GM12878 (cell line): ENCODE measurements at places on chromosomes 2 and 18.
A peak's percentile ranks its signal among the peaks of the same experiment; 100 is the strongest.

DNA sequence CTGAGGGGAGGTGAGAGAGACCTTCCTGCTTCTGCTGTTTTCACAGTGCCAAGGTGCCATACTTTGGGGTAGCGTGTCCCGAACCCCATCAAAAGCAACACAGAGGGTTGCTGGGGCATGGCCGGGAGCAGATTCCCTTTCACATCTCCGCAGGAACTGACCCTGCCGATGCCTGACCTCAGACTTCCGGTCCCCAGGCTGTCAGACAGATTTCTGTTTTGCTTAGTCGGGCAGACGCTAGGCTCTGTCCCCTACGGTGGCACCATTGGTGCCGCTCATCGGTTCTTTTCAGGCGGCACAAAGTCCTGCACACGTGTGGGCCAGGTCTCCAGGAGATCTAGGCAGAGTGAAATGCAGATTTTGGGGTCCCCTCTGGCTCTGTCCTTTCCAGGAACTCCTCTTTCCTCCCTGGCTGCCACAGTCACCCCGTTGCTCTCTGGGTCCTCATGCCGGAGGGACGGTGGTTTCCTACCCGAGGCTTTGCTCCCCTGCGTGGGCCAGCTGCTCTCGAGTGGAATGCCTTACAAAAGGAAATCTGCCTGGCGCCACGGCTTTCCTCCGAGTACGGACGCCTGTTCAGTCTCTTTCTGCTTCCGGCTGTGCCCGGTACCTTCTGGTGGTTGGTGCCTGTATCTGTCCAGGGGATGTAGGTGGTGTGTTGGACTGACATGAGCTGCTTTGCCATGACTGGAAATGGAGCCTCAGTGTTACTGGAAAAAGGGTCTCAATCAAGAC, 39.3 kb downstream of the RTP5 start:
- no peaks in the 10 kb centered on the region for H3K27me3 ChIP-seq
- H3K4me3 ChIP-seq: no peak overlapping the region
- no peak for DNase-seq
- no peaks in the 10 kb centered on the region for H3K36me3 ChIP-seq
- no peak overlapping the region for H3K27ac ChIP-seq

- no peak overlapping the region for H3K27ac ChIP-seq
- H3K4me1 ChIP-seq: no peaks in the 10 kb centered on the region
- no peaks in the 10 kb centered on the region for H3K36me3 ChIP-seq
- 0 out of 2 replicates have a peak, but pooled peaks cover 3% of the 10 kb centered on the region for H3K27me3 ChIP-seq
- no peak for DNase-seq
Observed at GRCh38 chr2:19371996-19372582, 13.7 kb upstream of the OSR1 start.

DNA sequence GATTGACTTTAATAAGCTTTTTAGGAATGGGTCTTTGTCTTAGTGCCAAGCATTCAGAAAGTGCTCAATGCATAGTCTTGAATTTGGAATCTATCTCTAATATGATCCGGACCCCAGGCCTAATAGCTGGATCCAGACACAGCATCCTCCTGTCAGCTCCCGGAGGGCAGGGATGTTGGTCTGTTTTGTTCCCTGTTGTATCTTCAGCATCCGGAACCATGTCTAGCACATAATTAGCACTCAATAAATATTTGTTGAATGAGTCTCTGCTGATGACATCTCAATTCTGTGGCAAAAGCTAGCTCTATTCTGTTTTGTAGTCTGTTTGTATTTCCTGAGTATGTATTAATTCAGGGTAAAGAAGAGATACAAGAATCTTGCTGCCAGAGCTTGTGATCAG, 169.1 kb downstream of the DCDC2C start:
- DNase-seq: no peak
- no peak overlapping the region for H3K27ac ChIP-seq
- H3K4me3 ChIP-seq: no peak overlapping the region
- H3K4me1 ChIP-seq: no peaks in the 10 kb centered on the region
- no peaks in the 10 kb centered on the region for H3K27me3 ChIP-seq
- no peaks in the 10 kb centered on the region for H3K36me3 ChIP-seq

DNA sequence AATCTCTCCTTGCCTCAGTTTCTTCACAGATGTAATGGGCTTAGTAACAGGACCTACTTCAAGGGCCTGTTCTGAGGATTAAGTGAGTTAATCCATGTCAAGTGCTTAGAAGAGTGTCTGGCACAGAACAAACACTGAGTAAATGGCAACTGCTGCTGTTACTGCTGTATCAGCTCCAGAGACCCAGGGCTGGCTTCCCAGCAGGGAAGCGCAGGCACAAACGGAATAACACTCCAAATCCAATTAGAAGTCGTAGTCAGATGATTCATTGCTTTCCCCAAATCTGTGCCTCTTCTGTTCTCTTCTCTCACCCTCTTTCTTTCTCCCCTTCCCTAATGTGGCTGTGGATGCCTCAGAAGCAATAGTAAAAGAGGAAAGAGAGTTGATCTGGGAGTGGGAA, 101.1 kb upstream of the FZD7 start:
- H3K4me3 ChIP-seq: no peak overlapping the region
- no peak overlapping the region for H3K27ac ChIP-seq
- H3K4me1 ChIP-seq: no peaks in the 10 kb centered on the region
- DNase-seq: no peak
- H3K27me3 ChIP-seq: no peaks in the 10 kb centered on the region

GRCh38 chr2:18603854-18604530, 14.6 kb upstream of the NT5C1B start:
- H3K27ac ChIP-seq: no peak overlapping the region
- no peaks in the 10 kb centered on the region for H3K4me1 ChIP-seq
- no peaks in the 10 kb centered on the region for H3K36me3 ChIP-seq
- no peak for DNase-seq

DNA sequence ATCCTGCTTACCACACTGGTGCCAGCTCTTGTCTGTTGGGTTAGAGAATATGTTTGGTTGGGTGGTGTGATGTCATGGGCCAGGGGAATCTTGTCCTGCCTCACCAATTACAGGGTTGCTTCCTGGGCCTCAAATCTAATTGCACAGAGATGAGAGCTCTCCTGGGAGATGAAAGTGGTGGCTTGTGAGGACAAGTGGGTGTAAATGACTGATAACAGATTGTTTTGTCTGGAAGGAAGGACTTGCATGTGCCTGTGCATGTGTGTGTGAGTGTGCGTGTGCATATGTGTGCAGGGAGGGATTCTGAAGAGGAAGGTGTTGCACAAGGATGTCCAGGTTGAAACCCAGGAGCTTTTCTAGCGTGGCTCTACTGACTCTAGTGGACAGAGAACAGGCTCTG, 271.9 kb downstream of the LOXHD1 start:
- H3K27me3 ChIP-seq: peaks cover 4% of the 10 kb centered on the region; the same call in 1 of the 2 replicates
- no peak overlapping the region for H3K27ac ChIP-seq
- H3K4me3 ChIP-seq: no peak overlapping the region
- H3K36me3 ChIP-seq: no peaks in the 10 kb centered on the region

DNA sequence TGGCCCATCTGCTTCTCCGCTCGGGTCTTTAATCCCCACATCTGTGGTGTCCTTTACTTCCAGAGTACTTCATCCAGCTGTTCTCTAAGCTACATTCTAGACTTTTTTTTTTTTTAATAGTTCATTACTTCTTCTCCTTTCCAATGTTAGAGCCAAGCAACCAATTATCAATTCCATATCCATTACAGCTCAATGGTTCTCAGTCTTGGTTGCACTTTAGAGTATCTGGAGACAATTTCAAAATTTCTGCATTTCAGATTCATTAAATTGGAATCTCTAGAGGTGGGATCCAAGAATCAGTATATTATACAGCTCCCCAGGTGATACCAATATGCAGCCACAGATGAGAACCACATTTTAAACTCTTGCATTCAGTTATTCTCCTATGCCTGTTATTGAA, 43.9 kb upstream of the ZSWIM2 start:
- H3K27me3 ChIP-seq: no peaks in the 10 kb centered on the region
- no peaks in the 10 kb centered on the region for H3K4me1 ChIP-seq
- no peak overlapping the region for H3K4me3 ChIP-seq
- no peak for DNase-seq
- no peak overlapping the region for H3K27ac ChIP-seq

DNA sequence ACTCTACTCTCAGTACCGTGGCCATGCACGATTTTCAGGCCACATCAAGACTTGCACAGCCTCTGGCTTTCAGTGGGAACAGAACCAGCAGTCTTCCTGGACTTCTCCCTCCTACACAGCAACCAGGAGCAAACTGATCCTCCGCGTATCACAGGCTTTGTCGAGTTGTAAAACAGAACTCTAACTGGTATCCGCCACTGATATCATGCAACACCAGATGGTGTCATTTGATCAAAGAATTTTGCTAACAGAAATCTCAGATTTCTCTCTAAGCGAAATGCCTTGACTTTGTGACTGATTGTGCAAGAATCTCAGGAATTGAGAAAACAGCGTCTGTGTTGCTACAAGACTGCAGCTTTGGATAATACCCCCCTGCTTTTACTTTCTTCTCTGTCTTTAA, 85.7 kb downstream of the COPS8 start:
- no peak overlapping the region for H3K27ac ChIP-seq
- no peaks in the 10 kb centered on the region for H3K27me3 ChIP-seq
- H3K4me1 ChIP-seq: no peaks in the 10 kb centered on the region
- no peaks in the 10 kb centered on the region for H3K36me3 ChIP-seq
- no peak for DNase-seq
- H3K4me3 ChIP-seq: no peak overlapping the region

DNA sequence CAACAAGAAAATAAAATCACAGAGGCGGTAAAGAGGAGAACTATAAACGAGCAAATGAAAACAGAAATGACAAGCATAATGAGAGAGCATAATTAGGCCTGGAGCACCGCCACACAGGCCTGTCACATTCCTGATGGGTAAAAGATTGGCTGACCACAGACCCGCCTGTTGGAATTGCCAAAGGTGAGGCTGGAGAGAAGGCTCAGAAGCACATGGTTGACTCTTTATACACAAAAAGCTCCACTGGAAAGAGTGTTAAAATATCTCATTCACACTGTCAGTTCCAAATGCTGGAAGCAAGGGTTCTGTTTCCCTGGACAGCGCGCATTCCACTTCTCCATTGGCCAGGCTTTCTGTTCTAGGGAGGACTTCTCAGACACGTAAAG, 5.9 kb upstream of the LGALSL start:
- no peak overlapping the region for H3K4me3 ChIP-seq
- no peak overlapping the region for H3K27ac ChIP-seq
- H3K36me3 ChIP-seq: no peaks in the 10 kb centered on the region
- DNase-seq: no peak
- 0 out of 2 replicates have a peak, but pooled peaks cover 5% of the 10 kb centered on the region for H3K4me1 ChIP-seq

- H3K27ac ChIP-seq: peak overlapping the region; percentile 91
- H3K36me3 ChIP-seq: no peaks in the 10 kb centered on the region; the same call in 1 of the 2 replicates
- H3K27me3 ChIP-seq: no peaks in the 10 kb centered on the region
- peak; percentile 65 for DNase-seq
- H3K4me3 ChIP-seq: peak overlapping the region; percentile 84
- H3K4me1 ChIP-seq: peaks cover 22% of the 10 kb centered on the region
Observed at GRCh38 chr2:174634130-174635014, 36.8 kb upstream of the WIPF1 start.

DNA sequence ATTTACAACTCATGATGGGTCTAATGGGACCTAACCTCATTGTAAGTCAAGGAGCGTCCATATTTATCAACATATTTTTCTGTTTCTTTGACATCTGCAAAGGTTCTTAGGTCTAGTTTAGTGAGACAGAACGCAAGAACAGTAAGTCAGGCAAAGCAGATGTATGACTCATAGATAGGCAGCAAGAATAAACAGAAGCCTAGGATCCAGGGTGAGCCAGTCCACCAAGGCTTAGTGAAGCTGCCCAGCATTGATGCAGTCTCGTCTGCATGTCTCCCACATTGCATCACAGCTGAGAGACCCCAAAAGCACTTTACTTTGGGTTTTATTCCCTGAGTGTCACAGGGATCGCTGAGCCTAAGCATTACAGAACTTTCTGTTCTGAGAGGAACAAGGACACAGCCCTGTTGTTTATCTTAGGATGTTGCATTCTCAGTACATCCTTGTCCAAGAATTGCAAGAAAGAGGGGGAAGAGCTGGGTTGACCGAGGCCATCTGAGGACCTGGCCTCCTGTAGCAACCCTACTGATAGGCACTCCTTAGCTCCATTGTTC, 29.6 kb upstream of the TMEM177 start:
- no peaks in the 10 kb centered on the region for H3K27me3 ChIP-seq
- peaks cover 4% of the 10 kb centered on the region; the same call in 1 of the 2 replicates for H3K4me1 ChIP-seq
- H3K4me3 ChIP-seq: no peak overlapping the region

DNA sequence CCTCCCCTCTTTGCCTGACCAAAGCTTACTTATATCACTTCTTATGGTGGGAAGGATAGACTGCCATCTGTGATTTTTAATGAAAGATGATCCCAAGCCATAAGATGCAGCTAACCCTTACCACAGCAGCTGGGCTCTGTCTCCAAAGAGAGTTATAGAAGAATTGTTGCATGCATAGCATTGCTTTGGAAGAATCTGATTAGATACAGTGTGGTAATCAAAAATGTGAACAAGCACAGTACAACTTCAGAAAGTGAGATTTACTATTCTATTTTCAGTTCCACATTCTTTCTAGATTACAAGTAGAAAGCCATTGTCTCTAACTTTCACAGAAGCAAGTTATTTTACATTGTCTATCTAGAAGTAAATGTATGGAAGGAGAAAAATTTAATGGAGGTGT, 129.0 kb upstream of the ACVR2A start:
- H3K4me1 ChIP-seq: peaks cover 9% of the 10 kb centered on the region
- DNase-seq: peak; percentile 19
- H3K27ac ChIP-seq: no peak overlapping the region
- H3K27me3 ChIP-seq: no peaks in the 10 kb centered on the region; the same call in 1 of the 2 replicates

GRCh38 chr2:238326801-238327365, 6.6 kb downstream of the TRAF3IP1 start:
- H3K4me1 ChIP-seq: no peaks in the 10 kb centered on the region
- no peak for DNase-seq
- no peak overlapping the region for H3K27ac ChIP-seq
- H3K27me3 ChIP-seq: no peaks in the 10 kb centered on the region
- no peaks in the 10 kb centered on the region; the same call in 1 of the 2 replicates for H3K36me3 ChIP-seq

DNA sequence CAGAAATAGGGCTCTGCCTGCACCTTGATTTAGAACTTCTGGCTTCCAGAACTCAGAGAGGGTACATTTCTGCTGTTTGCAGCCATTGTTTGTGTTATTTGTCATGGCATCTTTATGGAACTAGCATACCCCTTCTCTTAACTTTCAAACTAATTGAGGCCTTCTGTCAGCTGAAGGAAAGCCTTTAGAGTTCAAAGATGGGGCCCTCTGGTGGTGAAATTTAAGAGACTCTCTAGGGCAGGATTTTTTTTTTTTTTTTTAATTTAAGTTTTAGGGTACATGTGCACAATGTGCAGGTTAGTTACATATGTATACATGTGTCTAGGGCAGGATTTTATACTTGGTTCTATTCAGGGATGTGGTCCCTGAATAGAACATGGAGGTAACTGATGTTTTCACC, 260.6 kb upstream of the LINC00305 start:
- H3K27ac ChIP-seq: no peak overlapping the region
- no peaks in the 10 kb centered on the region for H3K27me3 ChIP-seq
- DNase-seq: no peak
- no peaks in the 10 kb centered on the region for H3K4me1 ChIP-seq
- H3K36me3 ChIP-seq: no peaks in the 10 kb centered on the region
- H3K4me3 ChIP-seq: no peak overlapping the region
